ENCODE measurements at places on chromosomes 13 and 19.

- DNase-seq = no peak
Observed at GRCh38 chr13:97913206-97913605, 40.3 kb upstream of the IPO5 start.

DNA sequence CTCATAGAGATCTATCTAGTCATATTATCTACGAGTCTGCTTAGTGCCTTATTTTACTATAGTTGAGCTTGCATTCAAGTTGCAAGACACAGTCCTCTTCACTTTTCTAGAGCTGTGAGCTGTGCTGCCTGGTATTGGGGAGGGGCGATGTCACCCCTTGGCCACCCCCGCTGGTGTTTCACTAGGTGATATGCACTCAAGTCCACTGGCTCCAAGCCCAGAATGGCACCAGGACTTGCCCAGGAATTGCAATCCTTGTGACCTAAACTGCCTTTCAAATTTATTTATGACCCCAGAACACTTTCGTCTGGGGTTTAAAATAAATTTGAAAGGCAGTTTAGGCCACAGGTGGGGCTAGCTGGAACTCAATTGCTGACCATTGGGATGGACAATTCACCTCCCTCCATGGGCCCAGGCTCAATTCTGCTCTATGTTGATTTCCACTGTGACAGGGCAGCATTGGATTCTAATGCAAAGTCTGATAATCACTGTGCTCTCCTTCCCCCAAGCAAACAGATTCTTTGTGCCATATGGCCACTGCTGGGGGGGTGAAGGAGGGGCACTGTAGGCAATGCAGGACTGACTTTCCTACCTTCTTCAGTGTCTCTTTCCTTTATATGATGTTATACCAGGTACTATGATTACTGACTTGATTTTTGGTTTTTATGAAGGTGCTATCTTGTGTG lies 1244.2 kb upstream of the MIR17HG start:
- DNase-seq = no peak

DNA sequence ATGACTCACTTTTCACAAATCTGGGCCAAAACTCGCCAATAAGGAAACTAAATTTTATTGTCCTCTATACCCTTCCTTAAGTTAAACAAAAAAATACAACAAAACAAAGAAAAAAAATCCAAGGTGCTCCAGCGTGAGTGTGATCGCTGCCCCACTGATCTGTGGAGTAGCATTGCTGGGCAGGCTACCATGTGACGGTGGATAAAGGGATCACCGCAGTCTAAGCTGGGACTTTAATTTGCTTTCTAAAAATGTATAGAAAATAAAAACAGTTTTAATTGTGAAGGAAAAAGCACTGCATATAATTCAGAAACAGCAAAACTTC lies 92.9 kb downstream of the FLT1 start:
- no peak for DNase-seq

GRCh38 chr19:38378866-38379265 lies 4.5 kb downstream of the PSMD8 start:
- no peak for DNase-seq

GRCh38 chr13:104847922-104848321 lies 1687.5 kb downstream of the EFNB2 start:
- no peak for DNase-seq
